ENCODE measurements at places on chromosomes 11 and 22.
A peak's percentile ranks its signal among the peaks of the same experiment; 100 is the strongest.

GRCh38 chr11:985406-985805, 51.1 kb downstream of the MUC6 start:
- no peak for DNase-seq

DNA sequence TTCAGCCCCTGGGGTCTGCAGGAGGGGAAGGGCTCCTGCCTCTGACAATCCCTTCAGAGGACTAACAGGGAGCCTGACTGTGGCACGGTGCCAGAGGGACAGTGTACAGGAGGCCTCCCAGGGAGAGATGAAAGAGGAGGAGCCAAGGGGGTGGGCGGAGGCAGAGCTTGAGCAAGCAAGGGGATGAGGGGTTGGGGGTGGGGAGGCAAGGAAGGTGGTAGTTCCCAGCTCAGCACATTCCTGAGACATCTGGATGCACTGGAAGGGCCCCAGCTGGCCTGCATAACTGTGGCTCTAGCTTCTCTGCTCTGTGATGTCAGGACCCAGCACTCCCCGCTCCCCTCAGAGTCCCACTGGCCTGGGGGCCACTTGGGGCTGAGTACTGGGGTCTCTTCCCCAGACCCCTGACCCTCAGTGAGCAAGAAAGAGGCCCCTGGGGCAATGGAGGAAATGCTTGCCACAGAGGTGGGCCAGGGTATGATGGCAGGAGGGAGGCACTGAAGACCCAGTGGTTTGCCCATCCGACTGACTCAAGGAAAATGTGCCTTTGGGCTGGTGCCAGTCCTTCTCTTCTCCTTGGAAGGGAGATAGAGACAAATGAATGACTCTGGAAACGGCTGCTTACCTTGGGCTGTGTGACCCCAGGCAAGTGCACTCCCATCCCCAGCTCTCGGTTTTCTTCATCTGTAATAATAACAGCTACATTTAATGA, 13.3 kb downstream of the CREB3L1 start:
- peak; percentile 95 for DNase-seq

DNA sequence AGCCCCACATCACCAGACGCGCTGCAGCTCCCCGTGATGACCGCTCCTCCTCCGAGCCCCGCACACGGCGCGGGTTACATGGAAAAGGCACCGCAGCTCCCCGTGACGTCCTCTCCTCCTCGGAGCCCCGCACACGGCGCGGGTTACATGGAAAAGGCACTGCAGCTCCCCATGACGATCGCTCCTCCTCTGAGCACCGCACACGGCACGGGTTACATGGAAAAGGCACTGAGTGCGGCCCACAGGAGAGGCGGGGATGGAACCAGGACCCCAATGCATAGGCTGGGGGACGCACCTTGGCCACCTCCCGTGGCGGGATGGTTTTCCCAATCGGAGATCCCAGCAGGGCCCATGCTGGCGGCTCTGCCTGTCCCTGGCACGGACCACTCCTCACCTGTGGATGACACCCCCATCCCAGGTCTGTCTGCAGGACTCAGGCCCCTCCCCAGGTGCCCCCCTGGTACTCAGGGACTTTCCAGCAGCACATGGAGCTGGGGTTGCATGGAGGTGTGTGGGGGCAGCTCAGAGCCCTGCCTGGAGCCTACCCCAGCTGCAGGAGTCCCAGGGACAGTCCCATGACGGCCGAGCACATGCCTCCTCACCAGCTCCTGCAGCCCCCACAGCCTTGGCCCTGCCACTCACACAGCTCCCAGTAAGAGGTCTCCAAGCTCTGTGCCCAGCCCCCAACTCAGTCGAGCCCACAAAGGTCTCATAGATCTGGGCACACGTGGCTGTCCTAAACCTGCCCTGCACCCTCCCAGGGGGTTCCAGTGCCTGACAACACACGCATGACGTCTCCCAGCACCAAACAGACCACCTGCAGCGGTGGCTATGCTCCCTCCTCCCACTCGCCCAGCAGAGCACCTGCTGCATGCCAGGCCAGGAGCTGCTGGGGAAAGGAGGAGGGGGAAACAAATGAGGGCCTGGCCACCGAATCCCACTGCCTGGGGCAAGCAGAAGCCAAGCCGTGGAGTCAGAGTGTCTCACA, 166.6 kb downstream of the BRD1 start:
- no peak for DNase-seq

DNA sequence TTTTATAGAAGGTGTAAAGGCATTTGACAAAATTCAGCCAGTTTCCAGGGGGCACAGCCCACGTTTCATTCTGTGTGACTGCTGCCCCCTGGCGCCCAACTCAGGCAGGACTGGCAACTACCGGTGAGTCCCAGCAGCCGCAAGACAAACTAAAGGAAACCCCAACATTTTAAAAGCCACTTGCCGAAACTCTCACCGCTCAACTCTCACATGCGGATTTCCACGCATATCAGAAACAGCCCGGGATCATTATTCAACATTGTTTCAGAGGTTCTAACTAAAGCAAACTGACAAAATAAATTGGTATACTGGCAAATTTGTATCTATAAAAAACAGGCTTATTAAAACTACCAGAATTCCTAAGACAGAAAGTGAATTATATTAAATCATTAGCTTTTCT, 48.2 kb downstream of the MORC2 start:
- DNase-seq: peak; percentile 88

GRCh38 chr11:7927635-7928034, 3.4 kb downstream of the OR10A6 start:
- DNase-seq: no peak

GRCh38 chr11:19105011-19105410, 12.0 kb upstream of the ZDHHC13 start:
- no peak for DNase-seq

- peak; percentile 86 for DNase-seq
Observed at GRCh38 chr22:44523981-44524759, 26.1 kb upstream of the RTL6 start.

GRCh38 chr11:112656772-112657428, 304.3 kb upstream of the NCAM1 start:
- peak; percentile 76 for DNase-seq

- DNase-seq: no peak
Observed at GRCh38 chr11:1223346-1224110, 662 bp downstream of the MUC5B start.

DNA sequence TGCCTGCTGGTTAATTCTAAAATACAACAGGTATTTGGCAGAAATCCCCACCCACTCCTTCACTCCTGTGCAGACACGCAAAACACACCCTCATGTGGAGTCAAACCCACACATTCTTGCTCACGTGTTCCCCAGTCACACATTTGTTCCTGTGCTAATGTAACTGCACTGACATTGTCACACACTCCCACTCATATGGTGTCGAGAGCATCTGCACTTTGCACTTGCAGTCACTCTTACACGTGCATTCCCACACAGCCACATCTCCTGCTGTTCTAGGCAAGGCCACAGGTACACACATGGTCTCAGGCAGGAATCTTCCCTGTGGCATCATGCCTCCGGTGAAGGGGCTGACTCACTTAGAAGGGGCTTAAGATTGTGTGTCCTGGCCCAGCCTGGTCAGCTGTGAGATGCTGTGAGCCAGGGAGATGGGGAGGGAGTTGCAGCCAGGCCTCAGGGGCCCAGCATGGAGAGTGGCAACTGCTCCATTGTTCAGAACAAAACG, 395.0 kb downstream of the TENM4 start:
- DNase-seq: no peak

DNA sequence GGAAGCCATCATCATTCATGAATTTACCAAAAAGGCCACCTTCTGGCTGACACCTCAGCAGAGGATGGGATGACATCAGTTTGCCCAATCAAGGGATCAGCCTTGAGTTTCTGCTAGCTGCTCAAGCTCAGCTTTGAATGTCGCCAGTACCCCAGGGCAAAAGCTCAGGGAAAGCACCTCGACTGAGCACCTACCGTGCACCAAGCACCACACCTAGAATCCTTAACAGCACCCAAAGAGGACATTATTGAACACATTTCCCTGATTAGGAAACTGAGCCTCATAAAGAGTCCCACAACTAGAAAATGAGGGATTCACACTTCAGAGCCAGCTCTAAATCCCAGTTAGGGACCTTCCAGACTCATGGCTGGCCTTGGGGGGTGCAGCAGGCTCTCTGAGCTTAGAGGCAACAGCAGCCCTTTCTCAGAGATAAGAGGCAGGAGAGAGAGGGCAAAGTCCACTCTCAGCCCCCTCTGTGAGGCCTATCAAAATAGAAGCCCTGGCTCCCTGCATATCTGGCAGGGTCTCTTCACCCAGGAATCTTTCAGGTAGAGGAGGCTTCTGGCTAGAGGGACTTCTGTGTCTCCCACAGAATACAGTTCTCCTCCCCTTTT, 13.4 kb upstream of the DAGLA start:
- DNase-seq: no peak

DNA sequence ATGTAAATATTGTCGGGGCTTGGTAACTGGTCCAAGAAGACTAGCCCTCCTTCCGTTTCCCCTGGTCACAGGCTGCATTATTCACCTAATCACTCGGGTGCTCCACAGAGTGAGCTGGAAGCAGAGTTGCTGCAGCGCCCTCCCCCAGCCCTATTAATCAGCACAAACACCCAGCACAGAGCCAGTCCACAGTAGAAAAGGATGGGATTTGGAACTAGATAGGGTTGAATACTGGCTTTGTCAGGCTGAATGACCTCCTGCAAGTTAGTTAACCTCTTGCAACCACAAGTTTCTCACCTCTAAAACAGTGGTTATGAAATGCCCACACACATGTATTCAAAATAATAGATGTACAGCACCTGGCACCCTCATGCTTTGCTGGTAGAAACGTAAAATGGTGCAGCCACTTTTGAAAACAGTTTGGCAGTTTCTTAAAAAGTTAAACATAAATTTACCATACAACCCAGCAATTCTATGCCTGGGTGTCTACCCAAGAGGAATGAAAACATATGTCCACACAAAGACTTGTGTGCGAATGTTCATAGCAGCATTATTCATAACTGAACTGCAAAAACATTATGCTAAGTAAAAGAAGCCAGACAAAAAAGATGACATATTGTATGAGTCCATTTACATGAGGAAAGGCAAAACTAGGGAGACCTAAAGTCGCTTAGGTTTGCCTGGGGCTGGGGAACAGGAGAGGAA, 31.7 kb upstream of the APLP2 start:
- DNase-seq: peak; percentile 48

DNA sequence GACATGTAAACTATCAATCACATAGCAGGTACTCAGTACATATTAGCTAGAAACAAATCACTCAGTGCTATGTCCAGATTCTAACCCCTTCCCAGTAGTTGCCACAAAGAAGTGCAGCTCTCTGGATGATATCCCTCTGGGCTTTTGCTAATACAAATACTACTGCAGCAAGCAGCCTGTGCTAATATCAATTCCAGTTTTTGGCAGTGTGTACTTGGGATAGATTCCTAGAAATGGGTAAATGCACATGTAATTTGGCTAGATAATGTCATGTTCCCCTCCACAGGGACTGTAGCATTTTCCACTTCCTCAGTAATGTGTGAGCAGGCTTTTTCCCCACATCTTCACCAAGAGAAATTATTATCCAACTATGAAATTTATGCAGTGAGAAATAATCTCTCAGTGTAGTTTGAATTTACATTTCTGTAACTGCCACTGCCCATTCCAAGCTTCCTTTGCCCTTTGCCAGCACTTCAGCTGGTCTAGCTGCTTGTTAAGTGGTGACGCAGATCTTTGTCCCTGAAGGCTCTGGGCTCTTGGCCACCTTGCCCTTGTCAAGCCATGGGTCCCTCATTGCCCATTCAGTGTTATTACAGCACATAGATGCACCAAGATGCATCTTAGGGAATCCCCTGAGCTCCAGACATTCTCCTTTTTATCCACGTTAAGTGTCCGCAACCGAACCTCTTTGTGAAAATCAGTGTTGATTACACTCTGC, 107.1 kb upstream of the CLPB start:
- no peak for DNase-seq

DNA sequence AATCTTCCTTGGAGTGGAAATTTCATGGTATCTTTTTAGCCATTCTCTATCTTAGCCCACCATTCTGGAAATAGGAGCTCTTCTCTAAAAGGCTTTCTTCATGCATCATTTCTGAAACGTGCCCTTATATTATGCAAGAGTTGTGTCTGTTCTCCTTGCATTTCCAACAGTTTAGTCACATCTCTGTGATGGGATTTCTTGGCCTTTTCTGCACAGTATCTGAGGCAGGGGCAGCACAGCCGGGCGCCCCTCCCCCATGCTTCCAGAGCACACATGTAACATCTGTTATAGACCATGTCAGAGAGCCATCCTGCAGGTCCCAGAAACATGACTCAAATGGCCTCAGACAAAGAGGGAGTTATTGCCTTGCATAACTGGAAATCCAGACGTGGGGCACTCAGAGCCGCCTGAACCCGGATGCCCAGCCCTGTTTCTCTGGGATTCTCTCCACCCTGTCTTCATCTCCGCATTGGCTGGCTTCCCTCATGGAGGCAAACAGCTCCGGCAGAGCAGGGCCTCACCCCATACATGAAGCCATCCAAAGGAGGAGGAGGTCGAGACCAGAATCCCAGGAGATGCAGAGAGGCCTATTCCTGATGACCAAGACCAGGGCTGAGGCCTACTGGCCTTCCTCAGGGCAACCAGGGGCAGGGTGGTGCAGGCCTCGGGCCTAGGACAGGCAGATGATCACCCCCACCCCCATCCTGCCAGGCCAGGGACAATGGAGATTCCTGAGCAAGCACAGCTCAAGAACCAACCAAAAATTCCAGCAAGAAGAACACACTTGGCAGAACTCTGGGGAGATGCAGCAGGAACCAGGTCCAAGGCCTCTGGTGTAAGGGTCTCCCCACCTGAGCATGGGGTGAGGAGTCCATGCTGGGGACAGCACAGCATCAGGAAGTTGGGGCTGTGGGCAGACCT, 61.3 kb downstream of the IGLL5 start:
- DNase-seq: peak; percentile 22

DNA sequence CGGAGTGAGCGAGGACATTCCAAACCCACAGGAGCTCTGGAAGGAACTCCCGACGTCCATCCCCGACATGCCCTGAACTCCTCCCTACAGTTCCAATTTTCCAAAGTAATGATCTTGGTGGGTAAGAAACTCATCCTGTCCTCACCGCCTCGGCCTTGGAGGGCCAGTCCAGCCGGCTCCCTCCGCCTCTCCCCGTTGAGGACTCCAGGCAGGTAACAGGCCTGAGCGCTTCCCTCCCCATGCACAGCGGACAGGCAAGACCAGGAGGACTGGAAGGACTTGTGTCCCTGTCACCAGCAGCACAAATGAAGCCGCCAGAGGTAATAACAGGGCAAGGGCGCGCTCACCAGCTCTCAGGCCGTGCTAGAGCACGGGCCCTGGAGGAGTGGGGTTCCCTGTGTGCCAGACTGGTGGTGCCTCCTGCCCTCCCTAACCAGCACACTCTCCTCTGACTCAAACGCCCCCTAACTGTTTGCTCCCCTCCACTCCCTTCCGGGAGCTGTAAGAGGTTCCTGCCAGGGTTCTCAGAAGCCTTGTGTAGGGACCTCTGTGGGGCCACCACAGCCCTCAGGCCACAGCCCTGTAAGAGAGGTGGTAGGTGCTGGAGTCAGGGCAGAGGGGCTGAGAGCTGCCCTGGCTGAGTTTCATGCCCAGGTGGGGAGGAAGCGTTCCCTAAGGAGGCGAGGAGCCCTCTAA, 17.1 kb downstream of the OVOL1 start:
- DNase-seq: no peak

DNA sequence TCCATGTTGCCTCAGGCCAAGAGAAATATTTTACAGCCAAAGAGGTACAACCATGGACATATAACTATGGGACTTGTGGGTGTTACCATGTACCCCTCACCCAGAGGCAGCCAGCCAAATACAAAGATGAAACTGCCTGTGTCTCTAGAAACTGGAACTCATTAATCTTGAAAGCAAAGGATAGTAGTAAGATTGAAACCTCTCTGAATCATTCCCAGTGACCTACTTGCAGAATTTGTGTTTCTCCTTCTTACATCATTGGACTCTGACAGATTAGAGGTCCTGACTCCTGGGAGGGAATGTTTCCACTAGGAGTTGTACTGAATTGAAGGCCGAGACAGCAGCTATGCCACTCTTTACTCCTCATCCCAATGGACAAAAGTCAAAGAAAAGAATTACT, 257.4 kb upstream of the UBASH3B start:
- peak; percentile 33 for DNase-seq
